SK-N-SH (cell line): ENCODE measurements at places on chromosomes 5 and 9.

GRCh38 chr5:140565780-140566095 is 1.1 kb downstream of the SLC35A4 start:
- no peak for DNase-seq

GRCh38 chr9:4276856-4277255 is 23.0 kb downstream of the GLIS3 start:
- DNase-seq, result no peak

- peak; percentile 28 for DNase-seq
Measured at GRCh38 chr9:91945277-91946085, 4.5 kb downstream of the ROR2 start.

GRCh38 chr5:169875091-169875728 is 105.1 kb downstream of the INSYN2B start:
- DNase-seq, result no peak

- DNase-seq, result peak; percentile 91
Measured at GRCh38 chr5:179438011-179438441, 92.8 kb upstream of the ADAMTS2 start.

DNA sequence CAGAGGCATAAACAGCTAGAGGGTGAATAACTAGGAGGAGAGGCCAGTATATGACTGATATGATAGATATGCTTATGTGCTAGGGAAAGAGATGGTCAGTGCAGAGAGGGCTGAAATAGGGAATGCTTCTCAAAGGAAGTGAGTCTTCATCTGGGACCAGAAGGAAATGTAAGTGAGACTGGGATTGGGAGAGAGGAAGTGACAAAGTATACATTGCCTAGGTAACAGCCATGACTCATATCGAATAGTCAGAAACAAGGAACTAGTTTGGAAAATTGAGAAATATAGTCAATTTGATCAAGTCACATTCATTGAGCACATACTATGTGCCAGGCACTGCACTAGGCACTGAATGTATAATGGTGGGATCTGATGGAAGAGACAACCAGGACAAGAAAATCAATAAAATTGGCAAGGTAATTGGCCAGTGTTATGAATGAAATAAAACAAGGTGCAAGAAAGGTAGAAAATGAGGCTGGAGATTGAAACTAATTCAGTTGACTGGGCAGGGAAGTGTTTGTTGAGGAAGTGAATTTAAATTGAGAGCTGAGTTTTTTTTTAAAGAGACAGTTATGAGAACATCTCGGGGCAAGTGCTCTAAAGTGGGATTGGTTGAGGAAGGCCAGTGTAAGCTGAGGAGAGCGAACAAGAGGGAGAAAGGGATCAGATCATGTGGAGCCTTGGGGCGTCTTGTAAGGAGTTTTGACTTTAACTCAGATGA is 4.3 kb downstream of the ERAP2 start:
- DNase-seq, result no peak

GRCh38 chr9:129834489-129835127 is 467 bp downstream of the C9orf78 start:
- peak; percentile 44 for DNase-seq

GRCh38 chr9:12091865-12092527 is 601.2 kb upstream of the TYRP1 start:
- DNase-seq, result no peak

DNA sequence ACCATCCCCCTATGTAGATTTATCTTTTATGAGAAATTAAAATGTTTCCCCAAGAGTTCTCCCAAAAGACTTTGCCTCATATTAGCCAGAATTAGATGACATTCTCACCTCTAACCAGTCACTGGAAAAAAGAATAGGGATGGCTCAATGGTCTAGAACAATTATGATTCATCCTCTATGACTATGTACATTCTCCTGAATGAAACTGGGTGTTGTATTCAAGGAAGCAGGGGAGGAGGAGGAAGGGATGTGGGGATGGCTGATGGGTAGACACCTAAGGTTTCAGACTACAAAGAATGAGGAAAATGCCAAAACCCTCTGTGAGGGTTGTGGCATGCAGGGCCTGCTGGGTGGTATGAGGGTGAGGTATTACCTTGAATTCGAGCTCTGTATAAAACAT is 49.5 kb upstream of the BRINP1 start:
- DNase-seq, result no peak

DNA sequence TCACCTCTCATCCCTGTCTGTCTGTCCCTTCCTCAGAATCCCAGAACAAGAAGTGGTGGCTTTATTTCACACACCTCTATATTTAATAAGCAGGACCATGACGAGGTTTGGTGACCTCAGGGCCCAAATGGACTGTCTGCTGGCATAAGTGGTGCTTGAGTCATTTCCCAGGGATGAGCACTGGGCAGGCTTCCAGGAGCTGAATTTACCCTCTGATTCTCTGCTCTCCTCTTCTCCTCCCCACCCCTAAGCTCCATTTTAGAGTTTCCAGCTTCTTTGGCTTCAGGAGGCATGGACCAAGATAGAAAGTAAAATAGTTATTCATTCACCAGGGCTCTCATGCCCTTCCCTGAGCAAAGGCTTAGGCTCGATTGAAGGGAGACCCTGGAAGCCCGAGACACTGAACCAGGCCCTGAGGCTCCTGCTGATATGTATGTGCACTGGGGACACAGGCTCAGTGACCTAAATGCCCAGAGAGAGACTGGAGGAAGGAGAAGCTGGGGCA is 69.1 kb downstream of the PPARGC1B start:
- DNase-seq, result peak; percentile 53

DNA sequence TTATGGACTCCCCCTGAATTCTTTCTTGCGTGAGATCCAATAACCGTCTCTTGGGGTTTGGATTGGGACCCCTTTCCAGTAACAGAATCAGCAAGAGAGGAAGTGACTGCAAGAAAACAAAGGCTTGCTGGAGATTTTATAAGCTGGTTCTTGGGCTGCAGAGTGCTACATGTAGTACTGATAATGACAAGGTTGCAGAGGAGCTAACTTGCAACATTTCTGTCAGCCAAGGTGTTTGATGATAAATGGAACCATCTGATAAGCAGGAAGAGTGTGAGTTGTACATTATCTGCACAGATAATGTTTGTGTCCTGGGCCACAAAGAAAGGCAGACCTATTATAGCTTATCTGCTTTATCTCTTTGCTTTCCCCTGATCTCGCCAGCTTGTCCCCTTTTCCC is 37.1 kb downstream of the DNAJB5 start:
- no peak for DNase-seq

DNA sequence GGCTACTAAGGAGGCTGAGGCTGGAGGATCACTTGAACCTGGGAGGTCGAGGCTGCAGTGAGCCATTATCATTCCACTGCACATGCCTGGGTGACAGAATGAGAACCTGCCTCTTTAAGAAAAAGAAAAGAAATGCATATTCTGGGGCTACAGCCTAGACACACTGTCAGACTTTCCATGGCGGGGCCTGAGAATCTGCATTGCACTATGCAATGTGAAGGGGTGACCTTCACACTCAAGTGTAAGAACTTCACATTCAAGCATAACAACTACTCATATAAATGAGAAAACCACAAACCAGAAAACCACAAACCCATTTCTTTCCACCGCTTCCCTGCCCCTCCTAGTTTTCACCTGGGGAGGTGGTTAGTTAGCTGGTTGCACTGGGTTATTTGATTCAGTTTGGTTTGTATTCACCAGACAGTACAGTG is 18.0 kb upstream of the FBP2 start:
- DNase-seq, result no peak

DNA sequence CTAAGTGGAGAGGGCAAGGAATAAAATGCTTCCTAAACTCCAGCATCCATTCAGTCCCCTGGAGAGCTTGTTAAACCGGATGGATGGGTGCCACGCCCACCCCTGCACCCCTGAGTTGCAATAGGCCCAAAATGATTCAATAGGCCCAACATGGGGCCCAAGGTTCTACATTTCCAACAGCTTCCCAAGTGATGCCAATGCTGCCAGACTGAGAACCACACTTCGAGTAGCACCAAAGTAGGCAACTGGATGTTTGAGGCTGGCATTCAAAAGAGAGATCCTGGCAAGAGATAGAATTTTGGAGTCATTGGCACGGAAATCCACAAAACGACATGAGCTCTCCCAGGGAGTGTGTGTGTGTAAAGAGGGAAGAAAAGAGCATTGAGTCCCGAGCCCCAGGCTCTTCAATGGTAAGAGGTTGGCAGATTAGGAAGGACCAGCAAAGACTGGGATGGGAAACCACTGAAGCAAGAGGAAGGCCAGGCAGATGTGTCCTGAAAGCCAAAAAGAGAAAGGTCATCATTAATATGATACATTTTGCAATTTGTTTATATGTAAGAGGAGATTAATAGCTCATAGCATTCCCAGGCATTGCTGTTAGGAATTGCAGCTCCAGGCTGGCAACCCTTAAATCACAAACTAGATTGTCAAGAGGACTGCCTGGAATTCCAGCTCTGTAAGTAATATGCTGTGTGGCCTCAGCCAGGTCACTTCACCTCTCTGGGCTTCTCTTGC is 130.6 kb downstream of the KCNIP1 start:
- no peak for DNase-seq

DNA sequence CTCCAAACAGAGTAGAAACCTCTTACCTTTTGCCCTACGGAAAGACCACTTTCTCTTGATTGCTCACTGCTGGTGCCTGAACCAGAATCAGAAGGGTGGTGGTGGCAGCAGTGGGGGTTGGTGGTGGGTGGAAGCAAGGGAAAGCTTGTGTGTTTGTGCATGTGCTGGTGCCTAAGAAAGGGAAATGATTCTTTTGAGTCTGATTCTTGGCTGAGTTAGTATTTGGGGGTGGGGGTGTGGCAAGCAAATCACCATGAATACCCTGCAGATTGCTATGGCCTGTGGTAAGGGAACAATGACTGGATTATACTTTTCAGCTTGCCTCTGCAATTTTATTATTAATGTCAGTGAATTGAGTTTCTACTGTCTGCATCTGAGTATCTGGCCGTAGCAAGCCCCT is 106.6 kb downstream of the ARHGAP26 start:
- no peak for DNase-seq

DNA sequence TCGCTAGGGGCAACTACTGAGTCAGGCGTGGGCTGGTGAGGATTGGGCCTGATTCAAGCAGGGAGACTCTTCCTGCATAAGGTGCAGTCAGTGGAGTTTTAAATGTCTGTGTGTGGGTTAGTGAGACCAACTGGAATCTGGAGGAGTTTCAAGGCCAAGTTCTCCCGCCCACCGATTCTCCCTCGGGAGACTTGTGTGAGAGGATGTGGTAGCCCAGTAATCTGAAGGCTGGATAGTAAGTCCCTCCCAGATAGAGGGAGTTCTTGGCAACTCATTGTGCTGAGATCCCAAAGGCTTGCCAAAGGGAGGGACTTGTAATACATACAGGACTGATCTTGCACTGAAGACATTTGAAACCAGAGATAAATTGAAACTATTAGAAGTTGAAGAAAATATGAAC is 51.8 kb downstream of the WDR36 start:
- no peak for DNase-seq

DNA sequence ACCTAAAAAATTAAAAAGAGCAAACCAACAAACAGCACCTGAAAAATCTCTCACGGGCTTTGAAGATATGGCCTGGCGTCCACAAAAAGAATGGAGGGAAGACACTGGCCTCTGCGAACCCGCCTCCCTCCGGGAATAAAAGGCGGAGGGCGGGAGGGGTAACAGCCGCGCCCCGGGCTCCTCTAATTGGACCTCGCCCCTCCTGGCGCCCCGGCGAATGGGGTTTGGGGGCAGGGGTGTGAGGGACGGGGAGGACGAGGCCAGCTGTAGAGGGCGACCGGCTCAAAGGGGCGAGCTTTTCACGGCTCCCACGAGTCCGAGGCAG is 753 bp downstream of the FANCC start:
- peak; percentile 90 for DNase-seq

DNA sequence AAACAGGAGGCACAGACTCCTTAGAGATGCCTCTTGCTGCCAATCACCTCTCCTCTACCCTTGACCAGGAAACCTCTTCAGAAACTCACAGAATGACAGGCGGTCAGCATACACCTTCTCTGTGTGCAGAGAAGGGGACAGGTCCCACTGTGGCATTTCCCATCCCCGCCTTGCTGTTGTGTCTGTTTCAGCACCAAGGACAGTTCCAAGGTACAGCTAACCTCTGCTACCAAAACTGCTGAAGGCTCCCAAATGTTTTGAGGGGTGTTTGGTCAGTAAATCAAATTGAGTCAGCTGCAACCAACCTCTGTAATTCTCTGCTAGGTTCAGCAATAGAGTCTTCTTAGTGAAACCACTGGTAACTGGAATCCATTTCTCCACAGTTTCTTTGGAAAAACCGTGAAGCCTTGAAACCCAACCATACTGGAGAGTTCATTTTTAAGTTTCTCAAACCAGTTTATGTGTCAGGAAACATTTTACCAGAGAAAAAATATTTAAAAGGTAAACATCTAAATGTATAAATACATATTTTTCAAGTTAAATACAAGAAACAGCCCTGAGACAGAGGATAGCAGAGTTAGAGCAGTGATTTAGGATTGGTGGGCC is 122.0 kb downstream of the DRD1 start:
- DNase-seq, result no peak

DNA sequence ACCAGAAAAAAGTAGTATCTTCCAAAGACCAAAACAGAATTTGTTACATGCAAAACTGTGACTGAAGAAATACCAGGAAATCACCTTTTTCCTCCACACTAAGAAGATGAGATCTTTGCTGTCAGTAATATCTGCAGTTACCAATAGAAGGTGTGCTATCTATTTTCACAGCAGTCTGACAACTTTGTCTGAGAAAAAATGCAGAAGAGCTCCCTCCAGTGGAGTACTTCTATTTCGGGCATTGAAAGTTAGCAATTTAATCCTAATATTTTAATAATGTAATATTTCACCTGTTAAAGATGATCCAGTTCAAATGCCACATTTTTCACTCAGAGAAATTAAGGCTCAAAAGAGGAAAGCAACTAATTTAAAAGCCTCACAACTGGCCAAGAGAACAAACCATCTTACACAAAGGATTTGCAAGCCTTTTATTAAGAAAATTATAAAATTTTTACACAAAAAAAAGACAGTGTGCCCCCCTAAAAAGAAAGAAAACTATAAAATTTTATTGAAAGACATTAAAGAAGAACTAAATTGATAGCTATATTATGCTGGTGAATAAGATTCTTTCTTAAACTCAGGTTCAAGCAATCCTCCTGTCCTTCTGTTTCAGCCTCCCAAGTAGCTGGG is 50.6 kb downstream of the DEPDC1B start:
- DNase-seq, result peak; percentile 23

GRCh38 chr9:104028827-104029226 is 65.3 kb upstream of the SMC2 start:
- no peak for DNase-seq

GRCh38 chr5:59249160-59249559 is 644.4 kb downstream of the PDE4D start:
- DNase-seq, result no peak

DNA sequence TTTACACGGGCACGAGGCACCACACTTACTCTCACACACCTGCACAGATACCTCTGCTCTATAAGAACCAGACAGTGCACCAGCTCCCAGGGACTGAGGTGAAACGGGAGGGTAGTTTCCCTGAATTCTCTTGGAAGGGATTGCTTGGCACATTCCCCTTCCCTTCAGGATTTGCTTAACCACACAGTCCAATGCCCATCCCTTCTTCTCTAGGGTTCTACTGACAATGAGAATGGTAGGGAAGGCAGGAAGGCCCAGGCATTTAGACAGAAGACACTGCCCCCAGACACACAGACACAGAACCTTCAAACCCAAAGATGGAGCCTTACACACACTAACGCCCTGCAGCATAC is 704 bp upstream of the LHX6 start:
- no peak for DNase-seq
